ENCODE measurements at places on chromosomes 12 and 14.
A peak's percentile ranks its signal among the peaks of the same experiment; 100 is the strongest.

DNA sequence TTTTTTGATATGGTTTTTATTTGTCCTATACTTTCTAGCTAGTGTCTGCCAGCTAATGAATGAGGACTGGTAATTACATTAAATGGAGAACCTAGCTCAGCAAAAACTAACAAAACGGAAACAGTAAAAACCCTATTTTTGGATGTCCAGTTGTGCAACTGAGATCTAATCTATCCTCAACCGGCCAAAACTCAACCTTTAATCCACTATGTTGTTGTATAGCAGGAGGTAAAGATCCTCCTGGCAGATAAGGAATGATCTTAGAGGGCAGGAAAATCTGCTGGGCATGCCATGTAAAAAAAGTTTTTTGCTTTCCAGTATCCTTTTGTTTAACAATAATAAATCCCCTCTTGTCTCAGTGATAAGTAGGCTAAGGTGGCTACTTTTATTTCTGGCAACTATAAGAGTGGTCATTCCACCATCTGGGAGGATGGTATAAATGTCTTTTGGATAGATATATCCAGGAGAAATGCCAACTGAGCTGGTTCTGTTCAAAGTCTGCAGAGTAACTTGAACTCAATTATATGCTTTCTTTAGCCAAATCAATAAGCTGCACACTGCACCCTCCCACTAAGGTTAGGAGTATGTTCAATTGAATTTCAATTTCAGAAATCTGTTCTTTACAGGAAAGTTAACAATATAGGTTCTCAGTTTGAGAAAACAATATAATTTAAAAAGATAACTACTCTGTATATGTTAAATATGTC is 40.1 kb downstream of the WASHC3 start:
- no peak for DNase-seq

DNA sequence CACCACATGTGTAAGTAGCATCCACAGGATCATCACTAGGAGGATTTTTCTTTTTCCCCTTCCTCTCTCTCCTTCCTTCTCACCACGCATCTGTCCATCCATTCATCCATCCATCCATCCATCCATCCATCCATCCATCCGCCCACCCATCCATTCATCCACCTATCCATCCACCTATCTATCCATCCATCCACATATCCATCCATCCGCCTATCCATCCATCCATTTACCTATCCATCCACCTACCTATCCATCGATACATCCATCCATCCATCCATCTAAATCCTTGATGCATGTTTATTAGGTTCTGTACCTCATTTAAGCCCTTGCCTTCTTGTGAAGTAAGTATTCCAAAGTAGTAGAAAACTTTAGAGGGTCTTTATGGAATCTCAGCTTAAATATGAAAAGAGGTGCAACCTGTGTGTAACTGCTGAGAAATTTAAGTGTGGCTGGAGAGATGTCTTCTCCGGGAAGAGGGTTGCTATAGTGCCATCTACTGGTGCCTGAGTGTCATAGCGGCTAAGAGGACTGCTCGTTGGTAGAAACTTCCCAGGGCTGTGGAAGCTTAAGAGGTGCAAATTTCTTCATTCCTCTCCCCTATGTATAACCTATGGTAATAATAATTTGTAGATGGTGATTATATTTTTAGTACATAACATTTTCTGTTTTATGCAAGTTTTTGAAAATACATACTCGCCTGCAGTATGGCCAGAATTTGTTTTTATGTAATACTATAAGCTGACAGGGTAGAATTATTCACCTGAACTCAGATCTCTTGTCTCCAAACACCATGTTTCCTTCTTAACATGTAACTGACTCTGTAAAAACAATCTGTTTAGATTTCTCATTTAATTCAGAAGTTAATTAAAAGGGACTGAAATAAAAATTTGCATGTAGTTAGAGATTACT is 46.0 kb downstream of the MYO1H start:
- DNase-seq: peak; percentile 60

GRCh38 chr14:93675651-93676050 is 112.6 kb downstream of the PRIMA1 start:
- no peak for DNase-seq

- DNase-seq: no peak
Measured at GRCh38 chr12:73529954-73530353, 1007.7 kb upstream of the ATXN7L3B start.

DNA sequence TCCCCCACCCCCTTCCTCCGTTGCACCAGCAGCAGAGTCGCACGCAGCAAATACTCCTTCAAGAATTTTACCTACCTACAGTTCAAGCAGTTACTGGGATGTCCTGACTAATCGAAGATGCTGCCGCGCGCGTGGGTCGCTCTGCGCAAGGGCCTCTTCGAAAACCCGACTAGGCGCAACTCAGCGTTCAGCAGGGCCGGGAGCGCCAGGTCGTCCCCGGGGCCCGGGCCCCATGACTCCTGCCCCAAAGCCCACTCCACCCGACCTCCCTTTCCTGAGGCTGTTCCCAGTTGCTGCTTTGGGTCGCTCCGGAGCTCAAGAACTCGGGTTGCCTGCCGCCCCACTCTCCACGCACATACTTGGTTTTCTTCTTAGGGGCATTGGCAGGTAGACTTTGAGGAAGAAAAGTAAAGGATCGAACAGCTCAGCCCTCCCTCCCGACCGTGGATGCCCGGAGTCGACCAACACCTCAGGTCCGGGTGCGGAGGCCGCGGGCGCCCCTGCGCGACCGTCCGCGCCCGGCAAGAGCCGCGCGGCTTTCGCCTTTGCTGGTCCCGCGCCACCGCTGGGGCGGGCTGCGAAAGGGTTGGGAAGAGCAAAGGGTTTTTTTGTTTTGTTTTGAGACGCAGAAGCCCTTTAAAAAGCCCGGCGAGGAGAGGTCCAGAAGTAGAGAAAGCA is 1.9 kb downstream of the BMP4 start:
- DNase-seq: no peak

DNA sequence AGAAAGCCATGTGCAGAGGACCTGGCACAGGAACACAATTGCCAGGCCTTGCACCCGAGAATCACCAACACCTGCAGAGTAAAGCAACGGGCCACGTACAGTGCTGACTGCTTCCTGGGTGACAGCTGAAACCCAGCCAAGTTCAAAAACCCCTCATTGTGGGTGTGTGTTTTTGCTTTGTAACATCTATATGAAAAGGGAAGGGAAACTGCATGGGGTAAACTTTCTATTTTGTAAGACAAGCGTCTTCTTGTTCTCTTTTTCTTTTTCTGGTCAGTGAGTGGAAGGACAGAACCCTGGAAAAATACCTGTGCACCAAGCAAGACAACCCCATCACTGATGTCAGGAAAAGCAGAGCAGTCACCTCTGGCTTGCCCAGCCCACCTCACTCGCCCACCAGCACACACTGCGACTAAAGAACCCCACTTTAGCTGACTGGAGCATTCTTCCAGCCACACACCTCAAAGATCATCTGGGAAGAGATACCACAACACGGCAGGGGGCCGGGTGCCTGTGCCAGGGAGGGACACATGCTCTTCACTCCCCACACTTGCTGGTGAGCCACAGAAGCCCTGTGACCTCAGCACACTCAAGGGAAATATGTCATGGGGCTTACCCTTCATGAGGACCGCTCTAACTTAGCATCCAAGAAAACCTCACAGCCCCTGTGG is 172.3 kb downstream of the NDUFA12 start:
- peak; percentile 59 for DNase-seq

DNA sequence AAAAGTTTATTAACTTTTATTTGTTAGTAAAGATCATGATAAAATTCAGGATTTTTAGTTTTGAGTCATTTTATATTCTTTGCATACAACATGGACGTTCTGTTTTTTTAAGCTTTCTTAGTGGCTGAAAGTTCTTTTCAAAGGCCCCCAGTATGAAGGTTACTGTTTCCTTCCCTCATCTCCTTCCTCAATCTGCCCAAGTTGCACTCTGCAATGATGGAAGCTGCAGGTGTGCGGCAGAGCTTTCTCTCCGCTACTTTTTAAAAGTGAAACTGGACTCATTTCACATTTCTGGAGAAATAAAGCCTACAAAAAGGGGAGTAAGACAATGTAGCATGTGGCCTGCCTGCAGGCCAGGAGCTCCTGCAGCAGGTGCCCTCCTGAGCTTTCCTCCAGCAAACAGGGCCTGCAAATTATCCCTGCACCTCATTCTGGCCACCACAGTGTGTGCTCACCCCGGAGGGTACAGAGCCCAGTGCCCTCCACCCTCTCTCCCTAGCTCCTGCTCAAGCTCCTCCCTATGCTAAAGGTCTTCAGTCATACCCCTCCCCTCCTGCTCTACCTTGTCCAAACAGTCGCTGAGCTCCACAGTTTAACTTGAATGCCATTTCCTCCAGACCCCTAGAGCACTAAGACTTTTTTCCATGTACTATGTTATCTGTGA is 78.9 kb downstream of the SETD3 start:
- DNase-seq: no peak

- DNase-seq: no peak
Measured at GRCh38 chr14:102057480-102058114, 29.2 kb downstream of the HSP90AA1 start.

DNA sequence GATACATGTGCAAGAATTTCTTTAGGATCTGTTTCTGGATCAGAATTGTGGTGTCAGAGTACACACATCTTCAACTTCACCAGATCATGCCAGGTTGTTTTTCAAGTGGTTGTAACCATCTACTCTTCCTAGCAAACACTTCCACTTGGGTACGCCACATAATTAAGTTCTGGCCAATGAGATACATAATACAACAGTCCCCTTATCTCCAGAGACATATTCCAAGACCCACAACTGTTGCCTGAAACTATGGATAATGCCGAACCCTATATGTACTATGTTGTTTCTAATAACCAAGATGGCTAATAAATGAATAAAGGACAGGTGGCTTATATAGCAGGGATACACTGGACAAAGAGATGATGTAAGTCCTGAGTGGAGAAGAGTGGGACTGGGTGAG is 2.5 kb upstream of the CHPT1 start:
- DNase-seq: no peak

- no peak for DNase-seq
Measured at GRCh38 chr12:15074351-15074750, 101.5 kb downstream of the PDE6H start.

DNA sequence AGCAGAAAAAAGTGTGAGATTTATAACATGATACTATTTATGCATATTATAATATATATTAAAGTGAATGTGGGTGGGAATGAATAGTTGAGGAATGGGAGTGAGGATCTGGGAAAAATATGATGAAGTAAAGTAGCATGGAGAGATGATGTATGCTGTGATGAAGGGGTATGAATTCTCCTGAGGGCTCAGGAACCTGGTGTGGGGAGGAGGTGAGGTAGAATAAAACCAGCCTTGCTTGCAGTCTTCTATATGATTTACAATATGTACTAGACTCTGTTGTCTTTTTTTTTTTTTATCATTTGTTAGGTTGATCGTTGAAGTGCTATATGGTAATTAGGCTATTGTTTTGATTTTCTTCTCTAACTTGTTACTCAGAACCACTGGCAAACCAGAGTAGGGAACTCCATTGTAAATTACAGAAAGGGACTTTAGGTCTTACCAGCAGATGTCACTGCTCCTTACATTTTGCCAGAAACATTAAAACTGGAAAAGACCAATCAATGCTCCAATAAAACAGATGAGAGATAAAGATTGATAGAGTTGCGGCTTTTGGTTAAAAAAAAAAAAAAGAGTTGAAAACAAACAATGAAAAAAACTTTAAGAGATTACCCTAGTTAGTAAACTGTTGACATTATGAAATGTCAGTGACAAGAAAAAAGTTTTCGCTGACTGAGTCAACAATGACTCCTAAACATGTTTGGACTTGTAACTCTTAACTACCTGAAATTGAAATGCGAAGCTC is 39.9 kb downstream of the ATL1 start:
- peak; percentile 19 for DNase-seq

- DNase-seq: no peak
Measured at GRCh38 chr12:38373784-38374183, 57.2 kb downstream of the ALG10B start.

- DNase-seq: no peak
Measured at GRCh38 chr14:61346221-61346620, 24.8 kb downstream of the PRKCH start.

DNA sequence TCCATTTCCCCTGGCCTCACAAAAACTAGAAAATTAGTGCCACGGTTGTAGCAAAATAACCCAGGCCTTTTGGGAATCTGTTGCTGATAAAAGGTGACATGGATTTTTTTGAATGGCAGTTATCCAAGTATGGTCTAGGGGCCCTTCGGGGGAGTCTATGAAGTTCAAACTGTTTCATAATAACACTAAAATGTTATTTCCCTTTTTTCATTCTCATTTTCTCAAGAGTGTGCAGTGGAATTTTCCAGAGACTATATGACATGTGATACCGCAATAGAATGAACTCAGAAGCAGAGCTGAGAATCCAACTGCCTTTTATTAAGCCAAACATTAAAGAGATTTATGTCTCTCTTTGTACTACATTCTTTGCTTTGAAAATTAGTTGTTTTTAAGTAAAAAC is 26.9 kb downstream of the GSTZ1 start:
- DNase-seq: no peak

GRCh38 chr14:93240678-93241000 is 33.6 kb downstream of the UBR7 start:
- DNase-seq: no peak

DNA sequence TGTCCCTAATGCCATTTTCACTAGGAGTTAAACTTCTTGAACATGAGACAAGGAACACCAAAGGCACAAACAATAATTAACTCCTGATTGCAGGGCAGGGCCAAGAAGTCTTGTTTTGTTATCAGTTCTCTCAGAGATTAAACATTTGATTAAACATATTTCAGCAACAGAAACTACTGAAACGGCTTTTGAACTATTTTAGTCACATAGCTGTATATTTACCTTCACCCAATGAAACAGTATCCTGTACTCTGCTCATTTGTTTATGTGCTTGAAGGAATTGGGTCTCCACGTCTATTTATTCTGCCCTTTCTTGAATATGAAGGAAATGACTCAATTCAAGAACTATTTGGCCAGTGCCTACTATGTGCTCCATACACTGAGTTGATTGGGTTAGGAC is 51.3 kb upstream of the PTCSC3 start:
- DNase-seq: no peak

GRCh38 chr12:56645201-56645716 is 525 bp downstream of the ATP5F1B start:
- no peak for DNase-seq

DNA sequence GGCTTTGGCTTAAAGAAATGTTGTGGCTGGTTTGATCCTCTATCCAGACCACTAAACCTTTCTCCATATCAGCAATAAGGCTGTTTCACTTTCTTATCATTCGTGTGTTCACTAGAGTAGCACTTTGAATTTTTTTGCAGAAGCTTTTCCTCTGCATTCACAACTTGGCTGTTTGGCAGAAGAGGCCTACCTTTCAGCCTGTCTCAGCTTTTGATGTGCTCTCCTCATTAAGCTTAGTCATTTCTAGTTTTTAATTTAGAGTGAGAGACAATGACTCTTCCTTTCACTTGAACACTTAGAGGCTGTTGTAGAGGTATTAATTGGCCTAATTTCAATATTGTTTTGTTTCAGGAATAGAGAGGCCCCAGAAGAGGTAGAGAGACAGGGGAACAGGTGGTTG is 13.8 kb downstream of the KCNMB4 start:
- DNase-seq: no peak

DNA sequence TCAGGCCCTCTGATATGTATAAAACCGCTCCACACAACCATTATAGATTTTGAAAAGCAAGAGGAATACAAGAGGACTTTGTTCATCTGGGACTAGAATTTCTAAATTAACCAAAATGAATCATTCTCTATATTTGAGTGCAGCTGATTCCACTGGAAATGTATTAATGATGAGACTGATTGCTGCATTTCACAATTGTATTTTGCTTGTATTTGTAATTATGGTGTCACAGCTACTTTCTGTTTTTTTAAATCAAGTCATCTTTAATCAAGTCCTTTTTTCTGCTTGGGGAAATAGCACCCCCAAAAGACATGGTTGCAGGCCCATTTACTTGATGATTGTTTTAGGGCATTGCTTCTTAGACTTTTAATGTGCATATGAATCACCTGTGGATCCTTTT is 162.4 kb downstream of the KICS2 start:
- no peak for DNase-seq

GRCh38 chr14:75249251-75249957 is 29.2 kb upstream of the FOS start:
- DNase-seq: peak; percentile 83
